Suppressor macrophage (primary cell): ENCODE measurements at places on chromosomes 2 and 18.

DNA sequence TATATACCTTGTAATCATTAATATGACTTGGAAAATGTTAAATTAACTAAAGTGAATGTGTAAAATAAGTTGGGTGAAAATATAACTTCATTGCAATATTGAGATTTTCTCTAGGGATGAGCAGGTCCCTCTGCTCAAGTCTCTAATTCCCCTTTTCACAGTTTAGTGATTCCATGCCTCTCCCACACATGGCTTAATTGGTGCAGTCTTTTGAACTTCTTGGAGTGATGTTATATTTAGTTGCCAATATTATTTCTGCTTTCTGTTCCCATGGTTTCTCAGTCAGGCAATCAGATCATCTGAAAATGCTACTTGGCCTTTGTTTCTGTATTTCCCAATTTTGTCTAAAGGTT is 233.7 kb upstream of the SPOPL start:
- DNase-seq = no peak

DNA sequence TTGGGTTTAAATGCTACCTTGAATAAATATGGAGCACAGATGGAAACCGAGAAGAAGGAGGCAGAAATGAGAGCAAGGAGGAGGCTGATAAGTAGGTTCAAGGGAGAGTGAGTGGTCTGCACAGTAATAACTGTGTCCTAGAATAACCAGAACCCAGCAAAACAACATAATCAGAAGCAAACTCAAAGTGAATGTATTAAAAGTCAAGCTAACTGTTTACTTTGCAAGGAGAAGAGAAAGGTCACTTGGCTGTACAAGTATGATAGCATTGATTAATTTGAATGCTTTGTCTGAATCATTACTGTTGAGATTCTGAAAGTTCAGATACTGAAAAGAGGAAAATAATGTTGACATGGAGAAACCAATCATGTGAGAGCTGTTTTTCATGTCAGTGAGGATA is 258.8 kb downstream of the PLCL1 start:
- DNase-seq = no peak

GRCh38 chr2:162293122-162293786 is 25.2 kb downstream of the IFIH1 start:
- DNase-seq = no peak

DNA sequence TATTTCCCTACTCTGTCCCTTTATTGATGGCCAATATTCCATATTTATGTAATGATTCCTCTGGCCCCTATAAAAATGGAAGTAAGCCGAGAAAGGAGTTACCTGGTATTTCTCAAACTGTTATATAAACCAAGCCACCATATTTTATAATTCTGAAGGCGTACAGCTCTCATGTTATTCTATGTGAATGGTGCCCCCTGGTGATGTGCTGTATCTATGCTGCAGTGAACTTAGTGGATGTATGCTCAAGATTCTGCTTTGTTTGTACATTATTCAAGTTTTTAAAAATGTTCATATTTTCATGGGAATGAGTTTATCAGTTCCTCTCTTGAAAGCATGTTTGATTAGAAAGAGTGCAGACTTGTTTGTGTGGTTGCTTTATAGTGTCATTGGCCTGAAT is 194.5 kb upstream of the LRRTM1 start:
- no peak for DNase-seq

DNA sequence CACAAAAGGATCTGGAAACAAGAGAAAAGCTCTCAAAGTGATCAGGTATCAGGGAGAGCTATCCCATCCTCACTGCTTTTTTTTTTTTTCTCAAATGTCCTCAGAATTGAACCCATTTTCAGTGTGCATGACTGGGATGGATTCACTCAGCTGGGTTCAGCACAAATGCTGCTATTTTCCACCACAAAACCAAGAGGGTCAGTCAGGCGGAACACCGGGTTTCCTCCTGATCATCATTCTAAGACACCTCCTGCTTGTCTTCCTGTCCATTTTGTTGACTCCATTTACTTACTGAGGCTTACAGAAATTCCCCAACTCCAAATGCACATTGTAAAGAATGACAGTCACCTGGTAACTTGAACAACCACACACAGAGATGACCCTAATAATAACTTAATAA is 39.9 kb downstream of the CYRIA start:
- no peak for DNase-seq

- DNase-seq = no peak
These were observed 61.1 kb downstream of the KCNF1 start for GRCh38 chr2:10972683-10973433.

- DNase-seq = no peak
These were observed 7.0 kb upstream of the TMX3 start for GRCh38 chr18:68721681-68722583.

- DNase-seq = no peak
These were observed 25.5 kb downstream of the DSG1 start for GRCh38 chr18:31343454-31343853.

- peak; percentile 30 for DNase-seq
These were observed 35.0 kb downstream of the TTC32 start for GRCh38 chr2:19866771-19867170.

DNA sequence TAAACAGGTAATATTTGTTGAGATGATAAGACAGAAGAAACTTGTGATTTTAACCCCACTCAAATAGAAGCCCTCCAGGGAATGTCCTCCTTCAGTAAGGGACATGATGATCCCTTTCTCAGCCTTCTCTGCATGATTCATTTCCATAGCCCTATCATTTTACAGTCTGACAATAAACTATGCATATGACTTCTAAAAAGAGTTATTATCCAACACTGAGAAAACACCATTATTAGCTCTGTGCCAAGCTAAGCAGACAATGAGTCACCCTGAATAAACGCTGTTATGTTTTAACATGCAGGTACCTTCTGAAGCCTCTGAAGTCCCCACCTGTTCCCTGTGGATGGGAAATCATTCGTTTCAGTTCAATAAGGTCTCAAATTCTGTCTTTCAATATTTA is 54.7 kb downstream of the DTNB start:
- no peak for DNase-seq

- DNase-seq = no peak
These were observed 15.9 kb downstream of the GLI2 start for GRCh38 chr2:120751553-120751952.

DNA sequence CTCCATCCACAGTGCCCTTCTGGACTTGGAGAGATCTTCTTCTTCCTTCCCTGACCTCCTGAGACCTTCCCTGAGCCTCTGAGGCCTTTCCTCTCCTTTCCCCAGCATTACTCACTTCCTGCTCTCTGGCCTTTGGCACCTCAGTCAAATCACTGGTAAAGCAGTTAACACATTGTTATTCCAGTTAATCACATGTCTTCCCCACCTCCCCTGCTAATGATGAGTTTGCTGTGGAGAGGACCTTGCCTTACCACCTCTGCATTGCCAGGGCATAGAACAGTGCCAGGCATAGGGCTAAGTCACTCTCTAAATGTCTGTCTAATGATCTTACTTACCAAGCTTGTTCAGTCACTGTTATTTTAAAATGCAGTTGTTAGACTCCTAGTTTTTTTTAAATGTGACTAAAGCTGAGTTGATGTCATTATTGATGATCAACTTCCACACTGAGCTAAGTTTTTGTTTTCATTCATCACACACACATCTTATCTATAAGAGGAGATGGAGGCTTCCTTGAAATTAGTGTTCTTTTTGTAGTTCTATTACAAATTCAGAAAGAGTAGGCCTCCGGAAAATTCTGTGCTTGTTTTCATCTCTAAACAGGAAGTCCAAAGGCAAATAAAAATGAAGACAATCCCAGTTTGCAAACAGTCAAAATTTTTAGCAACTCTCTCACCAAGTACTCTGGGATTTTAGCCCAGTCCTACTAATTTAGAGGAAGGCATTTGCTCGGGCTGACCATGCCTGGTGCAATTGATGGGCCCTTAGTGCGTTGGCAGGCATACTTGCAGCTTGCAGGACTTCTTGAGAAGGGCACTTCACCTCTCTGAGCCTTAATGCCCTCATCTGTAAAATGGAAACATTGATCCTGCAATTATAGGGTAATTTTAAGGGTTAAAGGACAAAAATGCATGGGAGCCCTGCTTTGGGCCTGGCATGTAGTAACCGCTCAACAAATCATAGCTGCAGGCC is 113.7 kb upstream of the SPRED2 start:
- peak; percentile 63 for DNase-seq

- DNase-seq = no peak
These were observed 38.3 kb upstream of the RALBP1 start for GRCh38 chr18:9437021-9437437.

DNA sequence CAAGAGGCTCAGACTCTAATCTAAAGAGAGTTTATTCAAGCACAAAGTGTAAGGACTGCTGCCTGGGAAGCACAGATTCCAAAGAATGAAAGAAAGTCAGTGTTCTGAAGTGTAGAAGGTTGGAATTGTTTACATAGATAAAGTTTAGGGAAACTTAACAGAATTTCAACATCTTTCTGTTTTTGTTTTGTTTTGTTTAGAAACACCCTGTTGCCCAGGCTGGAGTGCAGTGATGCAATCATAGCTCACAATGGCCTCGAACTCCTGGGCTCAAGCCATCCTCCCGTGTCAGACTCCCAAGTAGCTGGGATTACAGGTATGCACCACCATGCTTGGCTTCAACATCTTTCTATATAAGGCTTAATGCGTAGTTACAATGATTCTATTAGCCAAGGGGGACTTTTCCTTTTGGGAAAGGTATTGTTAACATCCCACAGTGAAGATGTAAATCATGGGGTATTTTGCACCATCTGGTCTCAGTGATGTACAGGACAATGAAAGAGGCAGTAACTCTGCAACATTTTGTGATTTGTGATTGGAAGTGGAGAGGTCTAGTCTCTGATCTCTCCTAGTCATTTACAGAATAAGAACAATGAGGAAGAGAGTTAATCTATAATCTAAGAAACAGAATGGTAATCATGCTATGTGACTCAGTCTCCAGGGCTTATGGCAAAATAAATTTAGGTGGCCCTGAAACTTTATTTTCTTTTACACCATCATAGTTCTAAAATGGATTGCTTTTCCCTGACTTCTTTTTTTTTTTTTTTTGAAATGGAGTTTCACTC is 45.6 kb upstream of the MSH6 start:
- no peak for DNase-seq

- no peak for DNase-seq
These were observed 62.0 kb upstream of the SLC35F5 start for GRCh38 chr2:113818382-113818951.

DNA sequence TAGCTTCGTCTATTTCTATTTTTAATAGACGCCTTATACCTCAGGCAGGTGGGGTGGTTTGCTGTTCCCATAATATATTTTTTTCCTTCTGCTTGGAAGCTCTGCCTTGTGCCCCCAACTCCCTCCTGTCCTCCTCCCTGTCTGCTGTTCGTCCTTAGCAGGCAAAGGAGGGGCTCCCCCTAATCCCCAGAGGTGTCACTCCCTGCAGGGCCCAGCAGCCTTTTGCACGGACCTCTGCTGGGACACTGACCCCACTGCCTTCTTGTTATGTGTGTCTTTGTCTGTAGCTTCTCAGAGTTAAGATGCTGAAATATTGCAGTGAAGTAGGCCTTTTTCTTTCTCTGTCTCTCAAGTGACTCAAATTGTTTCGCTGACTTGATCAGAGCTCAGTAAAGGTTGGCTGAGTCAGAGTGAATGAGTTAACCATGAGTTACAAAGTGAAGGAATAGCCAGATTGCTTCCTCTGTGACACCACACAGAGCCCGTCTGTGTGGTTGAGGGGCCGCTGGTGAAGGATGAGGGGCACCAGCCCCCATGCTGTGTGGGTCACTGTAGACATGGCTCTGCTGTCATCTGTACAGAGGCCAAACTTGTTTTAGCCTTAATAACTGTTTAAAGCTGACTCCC is 47.7 kb downstream of the PRKCE start:
- DNase-seq = peak; percentile 60

DNA sequence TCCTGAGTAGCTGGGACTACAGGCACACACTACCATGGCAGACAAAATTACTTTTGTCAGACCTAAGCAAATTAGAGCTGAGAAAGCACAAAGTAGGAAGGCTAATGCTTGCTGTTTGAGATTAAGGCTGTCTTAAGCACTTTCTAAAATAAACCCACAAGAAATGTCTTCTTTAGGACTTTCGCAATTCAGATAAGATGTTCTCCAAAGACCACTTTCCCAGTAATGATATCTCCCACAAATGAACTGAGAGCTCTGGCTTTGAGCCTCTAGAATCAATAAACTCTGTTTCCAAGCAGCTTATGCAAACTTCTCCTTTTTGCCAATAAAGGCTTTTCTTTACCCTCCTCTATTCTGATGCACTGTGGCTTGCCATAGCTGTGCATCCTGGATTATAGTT is 32.0 kb upstream of the GALNT1 start:
- DNase-seq = peak; percentile 7

DNA sequence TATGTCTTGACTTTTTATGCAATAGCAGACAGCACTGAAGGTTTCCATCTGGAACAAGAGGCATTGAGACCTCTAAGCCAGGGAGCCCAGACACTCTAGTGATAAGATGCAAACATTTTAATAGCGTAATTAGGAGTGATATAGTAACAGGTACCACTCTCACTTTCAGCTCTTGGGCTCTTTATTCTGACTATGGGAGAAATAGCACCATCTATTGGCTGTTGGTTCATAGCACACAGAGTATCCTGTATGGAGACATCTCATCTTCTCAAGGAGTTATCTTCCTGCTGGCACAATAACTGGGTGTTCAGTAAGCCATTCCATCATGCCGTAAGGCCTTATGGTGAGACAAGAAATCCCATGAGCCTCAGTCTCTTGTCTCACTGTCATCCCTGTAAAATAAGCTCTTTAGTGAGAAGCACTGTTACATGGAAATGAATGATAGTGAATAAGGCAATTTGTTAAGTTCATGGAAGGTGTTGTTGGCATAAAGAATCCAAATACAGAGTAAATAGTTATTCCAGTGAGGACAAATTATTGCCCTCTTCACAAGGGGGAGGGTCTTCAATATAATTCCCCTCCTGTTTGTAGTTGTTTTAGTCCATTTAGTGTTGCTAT is 48.3 kb downstream of the THUMPD2 start:
- peak; percentile 16 for DNase-seq

DNA sequence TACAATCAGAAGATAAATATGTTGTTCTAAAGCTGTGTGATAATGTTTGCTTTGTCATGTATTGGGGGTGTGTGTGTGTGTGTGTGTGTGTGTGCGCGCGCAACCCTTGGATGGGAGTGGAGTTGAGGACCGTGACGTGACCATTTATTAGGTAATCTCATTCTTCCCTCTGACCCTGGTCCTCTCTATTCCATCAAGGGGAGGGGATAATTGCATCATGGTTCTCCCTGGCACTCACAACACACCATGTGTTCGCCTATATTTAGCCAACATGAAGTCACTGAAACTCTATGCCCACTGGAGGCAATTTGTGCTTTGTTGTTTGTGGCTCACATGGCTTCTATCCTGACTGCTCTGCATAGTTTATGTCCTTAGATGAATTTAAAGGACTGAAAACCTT is 79.8 kb upstream of the LRPPRC start:
- DNase-seq = peak; percentile 33

- no peak for DNase-seq
These were observed 87.4 kb downstream of the FAM210A start for GRCh38 chr18:13638719-13639595.

GRCh38 chr18:53004798-53005197 is 664.8 kb downstream of the DCC start:
- no peak for DNase-seq

GRCh38 chr18:28095631-28096030 is 81.3 kb downstream of the CDH2 start:
- DNase-seq = no peak

GRCh38 chr2:62303788-62304187 is 107.9 kb downstream of the B3GNT2 start:
- DNase-seq = no peak

- DNase-seq = no peak
These were observed 35.0 kb downstream of the EMILIN2 start for GRCh38 chr18:2881840-2882195.
